ENCODE measurements at places on chromosomes 7 and 10.

DNA sequence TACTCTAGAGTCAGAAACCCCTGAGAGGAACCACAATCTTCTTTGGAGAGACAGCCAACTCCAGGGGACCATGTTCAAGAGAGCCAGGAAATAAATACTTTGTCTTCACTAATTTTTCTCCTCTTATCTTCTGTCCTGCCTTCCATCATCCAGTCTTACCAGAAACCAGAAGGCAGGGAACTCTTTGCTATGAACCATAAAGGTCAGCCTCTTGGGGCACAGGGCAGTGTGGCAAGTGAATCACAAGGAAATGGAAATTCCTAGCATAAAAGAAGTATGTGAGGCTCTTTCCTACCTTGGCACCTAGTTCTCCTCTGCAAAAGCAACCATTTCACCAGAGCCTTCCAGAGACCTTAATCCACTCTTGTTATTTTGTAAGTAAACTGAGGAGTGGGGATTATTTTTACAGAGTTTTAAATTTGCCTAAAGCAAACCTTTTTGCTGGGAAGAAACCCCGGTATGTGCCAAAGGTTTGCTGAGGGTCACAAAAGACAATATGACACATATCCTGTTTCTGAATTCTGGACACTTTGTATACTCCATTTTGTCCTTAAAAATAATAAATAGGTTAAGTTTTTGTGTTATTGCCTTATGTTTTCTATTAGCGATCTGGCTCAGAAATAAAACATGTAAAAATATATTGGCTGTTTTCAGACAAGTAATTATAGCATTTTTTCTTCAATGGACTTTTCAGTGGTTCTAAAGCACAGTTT is 87.1 kb downstream of the ADAM22 start:
- no peak for DNase-seq

DNA sequence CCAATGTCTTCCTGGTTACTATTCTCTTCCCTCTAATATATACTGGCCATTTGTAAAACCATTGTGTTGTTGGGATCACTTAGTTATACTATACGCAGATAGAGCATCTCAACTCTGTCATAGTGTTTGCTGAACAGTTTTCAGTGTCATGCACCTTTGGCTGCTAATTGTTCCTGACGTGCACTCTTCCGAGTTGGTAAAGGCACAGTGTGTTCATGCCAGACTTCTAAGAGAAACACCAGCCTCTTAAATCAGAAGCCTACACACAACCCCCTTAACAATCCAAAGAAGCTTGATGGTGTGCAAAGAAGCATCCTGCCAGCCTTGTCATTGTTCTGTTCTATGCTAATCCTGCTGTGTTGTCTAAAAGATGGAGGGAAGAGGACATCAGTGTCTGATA is 131.1 kb downstream of the MAPK8 start:
- DNase-seq = no peak

- DNase-seq = no peak
Measured at GRCh38 chr7:152035817-152036216, 10.3 kb downstream of the GALNT11 start.

DNA sequence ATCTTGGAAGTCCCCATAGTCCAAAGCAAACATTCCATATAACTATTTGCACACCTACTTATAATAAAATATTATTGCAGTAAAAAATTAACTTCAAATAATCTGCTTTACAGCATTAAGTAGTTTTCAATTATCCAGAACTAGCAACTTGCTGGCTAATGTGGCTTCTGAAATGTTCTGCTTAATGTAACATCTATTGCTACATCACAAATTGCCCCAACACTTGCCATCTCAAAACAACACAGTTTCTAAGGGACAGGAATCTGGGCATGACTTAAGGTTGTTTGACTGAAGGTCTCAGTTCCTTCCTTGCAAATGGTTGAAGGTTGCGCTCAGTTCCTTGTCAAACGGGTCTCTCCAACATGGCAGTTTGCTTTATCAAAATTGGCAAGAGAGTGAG is 378.5 kb upstream of the SEMA3C start:
- no peak for DNase-seq

DNA sequence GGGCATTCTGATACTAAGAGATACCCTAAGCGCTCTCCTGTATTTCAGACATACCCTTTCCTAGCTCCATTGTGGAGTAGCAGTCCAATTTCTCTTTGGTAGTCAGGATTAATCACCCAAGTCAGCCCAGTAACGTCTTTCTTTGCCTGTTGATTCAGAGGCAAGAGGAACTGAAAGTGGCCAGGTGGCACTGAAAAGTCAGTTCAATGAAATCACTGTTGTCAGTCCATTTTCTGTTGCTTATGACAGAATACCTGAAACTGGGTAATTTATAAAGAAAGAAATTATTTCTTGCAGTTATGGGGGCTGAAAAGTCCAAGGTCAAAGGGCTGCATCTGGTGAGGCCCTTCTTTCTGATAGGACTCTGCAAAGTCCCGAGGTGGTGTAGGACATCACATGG is 40.2 kb downstream of the ANKRD61 start:
- no peak for DNase-seq

DNA sequence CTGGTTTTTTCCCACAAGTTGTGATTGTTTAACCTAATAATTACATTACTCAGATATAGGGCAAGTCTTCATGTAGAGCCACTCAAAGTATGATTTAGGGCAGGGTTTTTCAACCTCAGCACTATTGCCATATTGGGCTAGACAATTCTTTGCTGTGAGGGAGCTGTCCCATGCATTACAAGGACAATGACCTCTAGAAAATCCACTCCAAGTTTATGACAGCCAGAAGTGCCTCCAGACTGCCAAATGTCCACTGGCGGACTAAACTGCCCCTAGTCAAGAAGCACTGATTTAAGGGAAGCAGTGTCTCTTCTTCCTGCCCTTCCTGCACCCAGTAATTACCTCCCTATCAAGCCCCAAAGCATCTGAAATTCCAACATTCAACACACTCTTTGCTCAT is 54.4 kb downstream of the ZNF800 start:
- no peak for DNase-seq

Measured in Kasumi-1 (cell line).